Activated CD4-positive, CD25-positive, alpha-beta regulatory T cell (primary cell): ENCODE measurements at places on chromosomes 3 and 15.

GRCh38 chr15:29268706-29269484 lies 727 bp downstream of the NSMCE3 start:
- peak; percentile 25 for DNase-seq

GRCh38 chr3:154584041-154584440 lies 154.1 kb upstream of the GPR149 start:
- DNase-seq, result no peak

DNA sequence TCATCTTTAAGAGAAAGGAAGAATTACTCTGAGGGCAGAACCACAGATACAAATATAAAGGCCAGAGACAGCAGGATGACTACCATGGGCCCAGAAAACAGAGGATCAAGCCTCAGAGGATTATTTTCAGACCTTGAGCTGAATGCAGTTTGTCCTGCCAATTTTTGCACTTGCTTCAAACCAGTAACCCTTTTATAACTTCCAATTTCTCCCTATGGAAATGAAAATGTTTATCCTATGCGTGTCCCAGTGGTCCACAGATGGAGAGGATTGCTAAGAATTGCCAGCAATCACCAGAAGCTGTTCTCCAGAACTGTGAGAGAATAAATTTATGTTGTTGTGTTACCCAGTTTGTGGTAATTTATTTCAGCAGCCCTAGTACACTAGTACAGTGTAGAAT lies 26.4 kb upstream of the MME start:
- no peak for DNase-seq

DNA sequence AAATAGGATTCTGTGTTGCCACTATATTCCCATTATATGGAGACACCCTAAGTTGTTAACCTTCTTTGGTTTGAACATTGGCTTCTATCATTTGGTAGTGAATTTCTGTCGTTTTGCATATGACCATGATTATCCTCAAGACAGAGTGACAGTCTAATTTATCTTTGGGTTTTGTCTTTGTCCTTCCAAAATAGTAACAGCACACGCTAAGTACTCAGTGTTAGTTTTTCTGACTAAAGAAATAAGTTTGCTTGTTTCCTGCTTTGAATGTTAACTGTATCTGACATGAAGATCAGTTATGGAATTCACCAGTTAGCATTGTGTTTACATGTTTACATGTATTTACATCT lies 352.5 kb upstream of the GRM7 start:
- DNase-seq, result no peak

- no peak for DNase-seq
Observed at GRCh38 chr3:114760679-114761078, 386.4 kb downstream of the ZBTB20 start.

GRCh38 chr15:82585072-82585471 lies 44.8 kb upstream of the RPS17 start:
- no peak for DNase-seq

DNA sequence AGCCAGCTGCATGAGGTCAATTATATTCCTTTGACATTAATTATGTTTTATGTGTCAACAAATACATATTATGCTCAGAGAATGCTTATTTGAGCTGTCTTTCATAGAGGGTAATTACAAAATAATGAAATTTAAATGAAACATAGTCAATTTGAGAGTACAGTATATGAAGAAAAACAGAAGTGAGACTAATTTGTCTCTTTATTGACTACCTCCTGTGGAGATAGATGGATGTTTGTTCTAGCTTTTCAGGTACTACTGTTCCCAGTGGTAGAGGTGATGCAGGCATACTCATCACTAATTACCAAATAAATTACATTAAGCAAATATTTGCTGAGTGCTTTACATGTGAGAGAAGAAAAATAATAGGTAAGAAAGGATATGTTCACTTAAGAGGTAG lies 1129.6 kb downstream of the OTOL1 start:
- DNase-seq, result no peak

DNA sequence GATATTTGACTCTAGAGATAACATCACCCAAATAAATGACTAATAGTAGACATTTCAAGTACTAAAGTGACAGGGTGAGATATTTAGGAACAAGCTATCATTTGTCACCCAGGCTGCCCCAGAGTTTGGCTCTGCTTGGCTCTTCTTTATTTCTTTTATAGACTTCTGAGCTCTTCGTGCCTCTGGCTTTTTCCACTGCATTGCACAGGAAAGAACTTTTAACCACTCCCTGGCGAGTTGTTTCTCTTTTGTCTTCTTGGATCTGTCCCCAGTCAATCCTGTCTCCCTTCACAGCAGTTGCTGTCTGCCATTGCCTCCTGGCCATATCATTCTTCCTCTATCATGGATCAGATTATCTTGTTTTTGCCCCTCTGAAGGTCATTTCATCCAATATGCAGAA lies 339.2 kb upstream of the DCBLD2 start:
- no peak for DNase-seq

DNA sequence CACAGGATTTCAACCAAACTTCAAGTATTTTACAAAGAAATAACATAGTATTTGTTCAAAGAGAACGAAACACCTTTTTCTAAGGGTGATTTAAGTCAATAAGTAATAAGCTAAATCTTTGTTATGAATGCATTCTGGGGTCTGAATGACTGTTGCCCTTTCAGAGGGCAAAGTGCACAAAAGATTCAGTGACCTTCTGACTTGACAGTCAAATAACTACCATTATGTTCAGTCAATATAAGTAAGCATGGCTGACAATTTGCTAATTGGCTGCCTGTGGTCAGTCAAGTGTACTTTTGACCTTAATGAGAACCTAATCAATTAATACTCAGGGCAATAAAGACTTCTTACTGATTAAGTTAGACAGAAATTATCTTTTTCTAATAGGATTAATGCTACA lies 133.1 kb upstream of the NANOGP8 start:
- no peak for DNase-seq

DNA sequence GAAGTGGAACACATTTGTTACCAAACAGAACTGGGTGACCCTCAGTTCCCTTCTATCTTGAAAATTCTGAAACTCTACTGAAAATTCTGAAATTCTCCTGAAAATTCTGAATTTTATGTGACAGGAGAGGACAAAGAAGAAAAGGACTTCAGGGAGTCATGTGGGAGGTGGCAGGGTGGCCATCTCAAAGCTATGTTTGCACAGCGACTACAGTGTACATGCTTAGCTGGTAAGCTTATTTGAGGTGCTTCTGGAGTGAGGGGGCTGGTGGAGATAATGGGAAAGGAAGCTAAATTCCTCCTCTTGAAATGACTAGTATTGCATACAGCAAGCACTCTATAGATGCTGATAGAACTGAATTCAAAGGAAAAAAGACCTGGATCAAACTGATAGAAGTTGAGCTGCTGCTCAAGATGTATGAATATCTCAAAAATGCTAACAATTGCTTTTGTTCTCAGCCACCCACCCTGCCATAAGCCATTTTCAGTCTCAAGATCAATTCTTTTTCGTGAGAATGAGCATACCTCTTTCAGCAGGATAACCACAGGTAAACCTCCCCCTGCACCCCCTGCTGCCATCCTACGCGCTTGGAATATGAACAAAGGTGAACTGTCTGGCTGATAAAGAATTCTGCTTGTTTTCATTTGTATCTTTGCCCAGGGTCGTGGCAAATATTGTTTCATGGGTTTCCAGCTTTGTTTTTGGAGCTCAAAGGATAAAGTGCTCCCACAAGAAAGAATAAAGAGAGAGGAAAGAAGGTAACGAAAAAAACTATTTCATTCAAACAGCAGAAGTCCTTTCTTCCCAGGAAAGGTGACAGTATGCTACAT lies 16.6 kb upstream of the ARHGEF3 start:
- no peak for DNase-seq
